Left ventricle myocardium inferior (tissue), 1 donor: ENCODE measurements at places on chromosomes 3 and 15. TPM values are rescaled to one million over a fixed set of nuclear protein-coding genes. Genes with fewer than 3 reads are reported as not detected.

DNA sequence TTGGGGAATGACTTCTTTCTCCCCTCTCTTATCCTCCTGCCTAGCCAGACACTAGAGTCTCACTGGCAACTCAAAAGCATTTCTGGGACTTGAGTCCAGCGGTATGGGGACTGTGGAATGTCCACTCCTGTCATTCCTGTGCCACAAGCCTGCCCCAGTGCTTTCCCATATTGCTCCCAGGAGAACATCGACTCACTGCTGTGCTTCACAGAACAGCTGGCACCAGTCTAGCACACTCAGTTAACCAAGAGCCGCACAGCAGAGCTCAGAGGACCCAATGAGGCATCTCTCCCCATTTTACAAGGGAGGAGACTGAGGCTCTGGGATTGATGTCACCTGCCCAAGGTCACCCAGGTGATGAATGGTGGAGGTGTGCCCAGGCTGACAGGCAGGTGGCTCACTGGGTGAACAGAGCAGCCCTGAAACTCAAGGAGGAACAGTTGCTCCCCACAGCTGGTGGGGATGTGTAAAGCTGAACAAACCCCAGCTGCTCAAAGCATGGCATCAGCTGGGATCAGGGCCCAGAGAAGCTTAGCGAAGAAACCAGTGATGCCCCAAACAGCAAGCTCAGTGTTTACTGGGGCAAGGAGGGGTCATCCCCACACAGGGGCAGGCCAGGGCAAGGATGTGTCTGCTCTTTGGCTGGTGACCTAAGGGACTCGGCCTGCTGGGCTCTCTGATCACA is 35.4 kb upstream of the DUSP7 start:
- no peaks in the 10 kb centered on the region for H3K36me3 ChIP-seq
- H3K27ac ChIP-seq = no peak overlapping the region
- peaks cover 62% of the 10 kb centered on the region for H3K4me1 ChIP-seq
- no peak overlapping the region for H3K4me3 ChIP-seq

DNA sequence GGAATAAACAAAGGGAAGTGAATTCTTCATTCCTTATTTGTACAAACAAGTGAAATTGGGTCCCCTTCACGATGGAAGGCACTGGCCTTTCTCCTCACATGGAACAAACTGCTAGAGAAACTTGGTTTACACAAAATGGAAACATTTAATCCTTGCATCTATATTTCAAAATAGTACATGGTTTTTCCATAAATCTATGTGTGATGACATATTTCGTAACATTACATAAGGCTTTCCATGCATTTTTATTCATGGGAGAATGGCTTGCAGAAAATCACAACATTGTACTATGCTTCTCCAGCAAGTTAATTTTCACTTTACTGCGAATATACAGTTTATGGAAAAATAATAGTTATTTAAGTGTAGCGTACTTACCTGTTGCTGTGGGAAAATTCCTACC is 81.0 kb upstream of the CDIN1 start:
- H3K27me3 ChIP-seq = no peaks in the 10 kb centered on the region
- H3K36me3 ChIP-seq = no peaks in the 10 kb centered on the region
- no peak overlapping the region for H3K27ac ChIP-seq
- no peak for DNase-seq
- H3K4me1 ChIP-seq = peaks cover 22% of the 10 kb centered on the region
- H3K4me3 ChIP-seq = no peak overlapping the region

- no peak overlapping the region for H3K4me3 ChIP-seq
- no peaks in the 10 kb centered on the region for H3K36me3 ChIP-seq
- H3K27ac ChIP-seq = no peak overlapping the region
- no peaks in the 10 kb centered on the region for H3K4me1 ChIP-seq
- DNase-seq = no peak
- no peaks in the 10 kb centered on the region for H3K27me3 ChIP-seq
Observed at GRCh38 chr3:174016186-174016585, 618.6 kb downstream of the NLGN1 start.

- DNase-seq = no peak
- no peaks in the 10 kb centered on the region for H3K36me3 ChIP-seq
- no peaks in the 10 kb centered on the region for H3K27me3 ChIP-seq
- H3K4me3 ChIP-seq = no peak overlapping the region
- H3K4me1 ChIP-seq = no peaks in the 10 kb centered on the region
Observed at GRCh38 chr3:155242342-155242741, 51.1 kb downstream of the STRIT1 start.

DNA sequence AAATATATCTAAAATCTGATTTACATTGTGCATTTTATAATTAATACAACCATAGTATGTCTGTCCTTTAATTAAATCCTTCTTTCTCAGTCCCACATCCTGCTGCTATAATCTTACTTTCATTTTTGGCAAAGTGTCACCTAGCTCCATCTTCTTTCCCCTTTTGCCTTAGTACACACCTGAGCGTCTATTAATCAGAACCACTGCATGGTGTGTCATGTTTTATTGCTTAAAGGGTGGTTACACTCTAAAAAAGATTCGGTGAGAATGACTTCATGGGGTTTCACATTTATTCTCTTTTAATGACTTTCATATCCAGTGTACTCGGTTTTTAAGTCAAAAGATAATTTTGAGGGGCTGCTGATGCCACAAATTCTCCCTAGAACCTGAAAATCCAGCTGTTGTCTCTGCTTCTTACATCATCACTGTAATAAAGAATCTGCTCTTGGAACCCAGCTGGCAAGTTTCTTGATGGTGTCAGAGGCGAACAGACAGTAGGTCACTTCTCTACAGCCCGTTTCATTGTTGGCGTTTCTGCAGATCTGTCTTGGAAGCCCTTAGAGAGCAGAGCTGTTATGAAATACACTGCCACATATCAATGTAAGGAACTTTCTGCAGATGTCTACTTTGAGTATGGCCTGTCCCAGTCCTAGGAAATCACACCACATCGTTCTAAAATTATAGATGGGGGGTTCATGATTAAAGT is 99.7 kb downstream of the TIGIT start:
- no peak for DNase-seq
- peaks cover 48% of the 10 kb centered on the region for H3K4me1 ChIP-seq
- H3K36me3 ChIP-seq = peaks cover 5% of the 10 kb centered on the region
- no peak overlapping the region for H3K4me3 ChIP-seq

GRCh38 chr15:77798151-77798835 is 165.6 kb upstream of the LINGO1 start:
- DNase-seq = no peak
- H3K27me3 ChIP-seq = peaks cover 22% of the 10 kb centered on the region
- no peak overlapping the region for H3K4me3 ChIP-seq
- H3K4me1 ChIP-seq = no peaks in the 10 kb centered on the region
- H3K27ac ChIP-seq = no peak overlapping the region
- H3K36me3 ChIP-seq = no peaks in the 10 kb centered on the region

- peaks cover 8% of the 10 kb centered on the region for H3K4me1 ChIP-seq
- no peak overlapping the region for H3K4me3 ChIP-seq
- no peaks in the 10 kb centered on the region for H3K27me3 ChIP-seq
- no peak overlapping the region for H3K27ac ChIP-seq
- H3K36me3 ChIP-seq = no peaks in the 10 kb centered on the region
Observed at GRCh38 chr15:78098131-78098755, 5.9 kb downstream of the SH2D7 start.

DNA sequence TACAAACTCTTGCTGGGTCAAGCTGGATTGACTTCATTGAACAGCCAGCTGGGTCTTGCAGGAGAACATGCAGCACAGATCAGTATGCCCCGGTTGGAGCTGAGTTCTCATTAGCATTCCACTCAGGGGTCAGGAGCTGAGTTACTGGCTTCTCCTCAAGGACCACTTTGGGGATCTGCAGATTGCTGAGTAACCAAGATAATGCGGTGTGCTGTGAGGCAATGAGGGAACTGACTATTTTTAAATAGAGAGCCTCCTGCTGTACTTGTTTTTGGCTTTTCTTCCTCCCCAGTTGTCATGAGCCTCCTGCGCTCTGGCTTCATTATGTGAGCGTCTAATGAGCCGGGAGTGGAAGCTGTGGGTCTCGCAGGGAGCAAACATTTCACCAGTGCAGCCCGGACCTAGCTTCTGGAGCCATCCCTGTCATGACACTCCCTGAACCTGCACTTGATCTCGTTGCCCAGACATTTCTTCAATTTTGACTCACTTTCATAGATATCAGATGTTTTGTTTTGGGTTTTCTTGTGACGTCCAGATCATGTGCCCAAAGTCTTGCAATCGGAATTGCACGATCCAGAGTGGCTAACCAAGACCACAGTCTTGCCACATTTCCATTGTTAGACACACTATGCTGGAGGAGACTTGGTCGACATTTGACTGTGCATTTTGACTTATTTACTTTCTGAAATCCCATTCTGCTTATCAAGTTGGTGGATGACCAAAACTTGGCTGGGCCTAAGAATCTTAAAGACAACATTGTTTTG is 327.2 kb downstream of the LRTM1 start:
- no peaks in the 10 kb centered on the region for H3K27me3 ChIP-seq
- peaks cover 24% of the 10 kb centered on the region for H3K4me1 ChIP-seq
- H3K27ac ChIP-seq = peak overlapping the region; percentile 71
- no peaks in the 10 kb centered on the region for H3K36me3 ChIP-seq
- no peak for DNase-seq

GRCh38 chr15:33860754-33861153 is 107.5 kb upstream of the CHRM5 start:
- no peak overlapping the region for H3K27ac ChIP-seq
- no peak overlapping the region for H3K4me3 ChIP-seq
- no peak for DNase-seq
- no peaks in the 10 kb centered on the region for H3K27me3 ChIP-seq
- no peaks in the 10 kb centered on the region for H3K4me1 ChIP-seq

GRCh38 chr3:108153451-108153981 is 62.7 kb upstream of the CD47 start:
- H3K4me1 ChIP-seq = no peaks in the 10 kb centered on the region
- no peak overlapping the region for H3K4me3 ChIP-seq
- no peak overlapping the region for H3K27ac ChIP-seq
- H3K36me3 ChIP-seq = no peaks in the 10 kb centered on the region
- H3K27me3 ChIP-seq = no peaks in the 10 kb centered on the region
- DNase-seq = no peak

GRCh38 chr3:116809208-116809607 is 99.6 kb downstream of the TUSC7 start:
- H3K27ac ChIP-seq = no peak overlapping the region
- H3K4me1 ChIP-seq = no peaks in the 10 kb centered on the region
- no peak overlapping the region for H3K4me3 ChIP-seq
- no peaks in the 10 kb centered on the region for H3K36me3 ChIP-seq
- no peaks in the 10 kb centered on the region for H3K27me3 ChIP-seq

GRCh38 chr3:16944356-16944755 is 59.6 kb downstream of the PLCL2 start:
- no peak overlapping the region for H3K4me3 ChIP-seq
- no peak for DNase-seq
- H3K27ac ChIP-seq = peak overlapping the region; percentile 24

GRCh38 chr15:39510001-39510701 is 70.7 kb upstream of the THBS1 start:
- H3K36me3 ChIP-seq = no peaks in the 10 kb centered on the region
- peak; percentile 60 for DNase-seq
- H3K4me3 ChIP-seq = no peak overlapping the region
- H3K4me1 ChIP-seq = peaks cover 28% of the 10 kb centered on the region
- peak overlapping the region; percentile 64 for H3K27ac ChIP-seq

DNA sequence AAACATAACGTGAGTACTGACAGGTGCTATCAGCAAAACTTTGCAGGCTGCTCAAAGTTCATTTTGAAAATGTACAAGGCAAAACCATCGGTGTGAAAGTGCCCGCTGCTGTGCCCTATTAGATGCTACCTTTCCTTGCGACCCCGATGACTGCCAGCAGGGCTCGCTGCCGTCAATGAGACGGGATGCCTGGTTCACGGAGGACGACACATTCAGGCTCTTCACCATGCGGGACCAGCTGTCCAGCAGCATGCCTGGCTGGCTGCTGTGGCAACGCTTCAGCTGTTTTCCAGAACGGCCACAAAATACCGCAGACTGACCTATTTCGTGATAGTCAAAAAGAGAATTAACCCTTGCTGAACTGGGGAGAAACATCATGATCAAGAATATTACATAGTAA is 92.7 kb upstream of the OCA2 start:
- H3K4me3 ChIP-seq = no peak overlapping the region
- peaks cover 4% of the 10 kb centered on the region for H3K4me1 ChIP-seq
- H3K27ac ChIP-seq = no peak overlapping the region
- DNase-seq = peak; percentile 58

DNA sequence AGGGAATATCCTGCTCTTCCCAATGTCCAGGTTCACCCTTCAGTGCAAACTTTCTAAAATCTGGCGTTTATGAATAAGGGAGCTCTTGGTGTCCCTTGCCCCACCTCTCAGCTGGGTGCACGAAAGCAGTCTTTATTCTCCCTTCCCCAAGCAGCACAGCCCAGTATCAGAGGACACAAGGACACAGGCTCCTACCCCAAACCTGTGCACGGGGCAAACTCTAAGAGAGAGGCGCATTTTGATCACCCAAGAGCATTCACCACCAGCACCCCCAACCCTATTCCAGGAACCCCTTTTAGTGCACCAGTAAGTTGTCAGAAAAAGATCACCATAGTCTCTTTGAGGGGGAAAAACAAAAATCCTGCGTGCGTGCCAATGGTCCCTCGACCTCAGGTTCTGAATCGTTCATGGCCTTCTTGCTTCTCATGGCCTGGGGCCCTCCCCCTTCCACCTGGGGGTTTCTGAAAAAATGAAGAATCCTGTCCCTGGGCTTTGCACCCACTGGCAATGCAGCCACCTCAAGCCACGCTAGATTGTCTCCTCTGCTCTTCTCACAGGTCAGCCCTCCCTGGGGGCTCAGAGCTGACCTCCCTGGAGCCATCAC is 78.9 kb downstream of the FAM174B start:
- H3K4me3 ChIP-seq = no peak overlapping the region
- no peak for DNase-seq
- no peak overlapping the region for H3K27ac ChIP-seq
- H3K4me1 ChIP-seq = no peaks in the 10 kb centered on the region

DNA sequence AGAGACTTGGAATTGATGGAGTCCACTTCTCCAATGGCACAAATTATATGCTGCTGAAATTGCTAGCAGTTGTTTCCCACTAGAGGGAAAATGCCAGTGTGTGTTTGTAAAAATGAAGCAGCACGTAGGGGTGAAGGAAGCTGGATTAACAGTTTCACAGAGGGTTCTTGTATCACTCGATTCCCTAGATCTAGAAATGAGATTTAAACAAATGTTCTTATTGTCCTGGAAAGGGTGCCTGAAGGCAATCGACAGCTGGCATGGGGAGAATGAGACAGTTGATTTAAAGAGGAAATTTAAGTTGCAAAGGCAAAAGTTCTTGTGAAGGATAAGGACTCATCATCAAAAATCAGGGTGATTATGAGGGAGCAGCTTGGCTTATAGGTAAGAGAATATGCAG is 234.8 kb upstream of the ARPP21 start:
- H3K36me3 ChIP-seq = no peaks in the 10 kb centered on the region
- no peaks in the 10 kb centered on the region for H3K27me3 ChIP-seq
- no peaks in the 10 kb centered on the region for H3K4me1 ChIP-seq
- H3K4me3 ChIP-seq = no peak overlapping the region
- H3K27ac ChIP-seq = no peak overlapping the region

- DNase-seq = no peak
- peaks cover 14% of the 10 kb centered on the region for H3K27me3 ChIP-seq
Observed at GRCh38 chr15:88447741-88448140, 19.4 kb downstream of the MRPL46 start.

Gene RTP1
- not detected for total RNA-seq

Gene GOLGA8A
- total RNA-seq = 18.8 TPM

Gene ITPKA
- total RNA-seq = 1.9 TPM

Gene LIPH
- 0.44 TPM for total RNA-seq

Gene ZNF619
- total RNA-seq = 3.6 TPM

Gene LRRC15
- 0.14 TPM for total RNA-seq

Gene CCDC32
- total RNA-seq = 24.1 TPM
